Putamen (tissue), 1 donor: ENCODE measurements at places on chromosomes 6 and 20.

GRCh38 chr6:25842526-25842925 lies 10.7 kb upstream of the SLC17A1 start:
- no peak for DNase-seq

GRCh38 chr6:88013554-88013953 lies 34.1 kb upstream of the SPACA1 start:
- no peak for DNase-seq

- DNase-seq = no peak
Observed at GRCh38 chr6:5506149-5506548, 244.8 kb downstream of the FARS2 start.

GRCh38 chr6:111517965-111518364 lies 34.9 kb upstream of the REV3L start:
- DNase-seq = no peak

GRCh38 chr6:122956376-122956775 lies 39.7 kb upstream of the CLVS2 start:
- DNase-seq = no peak

- no peak for DNase-seq
Observed at GRCh38 chr6:158013904-158014504, 32.3 kb downstream of the SYNJ2 start.

DNA sequence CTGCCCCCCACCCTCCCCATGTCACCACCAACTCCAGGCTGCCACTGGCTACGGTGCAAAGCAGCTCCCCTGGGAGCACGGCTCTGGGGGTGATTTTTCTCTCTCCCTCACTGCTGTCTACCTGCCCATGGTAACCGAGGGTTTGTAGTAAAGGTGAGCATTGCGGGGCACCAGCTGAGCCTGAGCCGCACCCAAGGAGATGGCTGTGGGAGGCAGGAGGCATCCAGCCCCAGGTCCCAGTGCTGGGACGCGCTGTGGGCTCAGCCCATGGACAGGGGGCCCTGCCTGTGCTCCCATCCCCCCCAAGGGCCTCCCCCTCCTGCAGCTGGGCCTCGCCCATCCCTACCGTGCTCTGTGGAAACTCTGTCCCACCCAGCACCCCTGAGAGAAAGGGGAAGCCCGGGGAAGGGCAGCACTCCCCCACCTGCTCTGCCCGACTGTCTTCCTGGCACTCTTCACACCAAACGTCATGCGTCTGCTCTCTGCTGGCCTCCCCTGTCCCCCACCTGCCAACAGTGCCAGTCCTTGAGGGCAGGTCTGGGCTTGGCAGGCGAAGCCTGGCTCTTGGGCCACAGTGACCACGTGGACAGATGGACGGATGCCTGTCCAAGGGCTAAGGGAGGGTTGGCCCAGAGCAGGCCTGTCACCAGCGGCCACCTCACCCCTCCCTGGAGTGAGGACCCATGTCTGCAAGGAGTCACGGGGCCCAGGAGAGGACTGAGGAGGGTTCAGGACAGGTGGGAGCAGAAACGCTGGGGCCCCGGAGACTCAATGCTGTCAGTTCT lies 3.8 kb upstream of the CHRNA4 start:
- no peak for DNase-seq

DNA sequence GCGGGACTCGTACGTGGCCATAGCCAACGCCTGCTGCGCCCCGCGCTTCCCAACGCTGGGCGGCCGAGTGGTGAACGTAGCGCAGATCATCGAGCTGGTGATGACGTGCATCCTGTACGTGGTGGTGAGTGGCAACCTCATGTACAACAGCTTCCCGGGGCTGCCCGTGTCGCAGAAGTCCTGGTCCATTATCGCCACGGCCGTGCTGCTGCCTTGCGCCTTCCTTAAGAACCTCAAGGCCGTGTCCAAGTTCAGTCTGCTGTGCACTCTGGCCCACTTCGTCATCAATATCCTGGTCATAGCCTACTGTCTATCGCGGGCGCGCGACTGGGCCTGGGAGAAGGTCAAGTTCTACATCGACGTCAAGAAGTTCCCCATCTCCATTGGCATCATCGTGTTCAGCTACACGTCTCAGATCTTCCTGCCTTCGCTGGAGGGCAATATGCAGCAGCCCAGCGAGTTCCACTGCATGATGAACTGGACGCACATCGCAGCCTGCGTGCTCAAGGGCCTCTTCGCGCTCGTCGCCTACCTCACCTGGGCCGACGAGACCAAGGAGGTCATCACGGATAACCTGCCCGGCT lies 3.4 kb downstream of the SLC32A1 start:
- no peak for DNase-seq

DNA sequence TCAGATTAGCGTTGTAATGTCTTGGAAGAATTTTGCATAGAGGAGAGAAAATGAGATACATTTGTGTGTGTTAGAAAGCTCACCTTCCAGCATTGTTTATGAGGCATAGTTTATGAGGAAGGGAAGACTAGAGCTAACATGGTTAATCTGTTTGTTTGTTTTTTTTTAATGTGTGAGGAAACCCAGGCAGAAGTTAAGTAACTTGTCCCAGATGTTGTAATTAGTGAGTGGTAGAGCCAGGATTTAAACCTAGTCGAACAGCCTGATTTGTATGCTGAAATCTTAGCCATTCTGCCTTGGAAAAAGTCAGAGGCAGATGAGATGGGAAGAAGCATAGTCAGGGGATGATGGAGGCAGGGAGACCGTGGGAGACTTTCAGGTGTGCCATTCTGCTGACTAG lies 29.1 kb downstream of the NDUFAF5 start:
- no peak for DNase-seq

- no peak for DNase-seq
Observed at GRCh38 chr6:15489261-15489962, 173.4 kb downstream of the DTNBP1 start.

DNA sequence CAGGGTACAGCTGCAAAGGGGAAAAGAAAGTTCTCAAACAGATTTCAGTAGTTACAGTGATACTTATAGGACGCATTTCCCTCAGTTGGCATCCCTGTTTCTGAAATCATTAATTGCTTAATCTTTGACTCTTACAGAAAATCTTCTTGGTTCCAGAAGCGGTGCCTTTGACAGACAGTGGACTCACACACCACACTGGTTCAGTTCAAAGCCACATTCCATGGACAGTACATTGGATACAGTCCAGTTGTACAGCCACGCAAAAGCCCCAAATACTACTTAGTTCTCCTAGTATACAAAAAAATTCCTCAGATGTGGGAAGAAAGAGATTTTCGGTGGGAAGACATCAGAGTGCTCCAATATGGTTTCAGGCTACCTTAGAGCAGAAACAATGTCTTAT lies 460.4 kb downstream of the PRKN start:
- DNase-seq = no peak

DNA sequence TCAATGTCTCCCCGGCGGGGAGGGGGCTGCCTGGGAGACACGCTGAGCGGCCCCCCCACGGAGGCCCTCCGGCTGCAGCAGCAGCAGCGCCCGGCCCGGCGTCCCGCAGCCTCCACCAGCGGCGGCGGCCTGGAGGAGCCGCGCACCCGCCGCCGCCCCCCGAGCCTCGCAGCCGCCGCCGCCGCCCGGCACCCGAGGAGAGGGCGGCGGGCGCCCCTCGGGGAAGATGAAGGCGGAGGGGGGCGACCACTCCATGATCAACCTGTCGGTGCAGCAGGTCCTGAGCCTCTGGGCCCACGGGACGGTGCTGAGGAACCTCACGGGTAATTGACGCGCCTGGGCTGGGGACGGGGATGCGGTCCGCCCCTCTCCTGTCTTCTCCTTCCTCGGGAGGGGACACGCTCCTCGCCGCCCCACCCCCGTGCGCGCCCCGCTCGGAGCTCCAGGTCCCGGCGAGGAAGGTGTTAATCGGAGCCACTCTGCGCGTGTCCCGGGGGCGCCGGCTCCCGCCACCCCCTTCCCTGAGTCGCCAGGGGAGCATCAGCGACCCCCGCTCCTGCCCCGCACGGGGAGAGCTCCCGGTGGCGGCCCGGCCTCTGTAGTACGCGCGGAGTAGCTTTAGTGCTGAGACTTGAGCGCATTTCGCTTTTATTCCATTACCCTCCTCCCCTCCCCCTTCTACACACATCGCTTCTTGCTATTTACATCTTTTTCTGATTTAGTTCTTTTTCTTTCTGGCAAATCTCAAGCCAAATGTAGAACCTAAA lies 686 bp downstream of the TMEM170B start:
- DNase-seq = peak; percentile 24

DNA sequence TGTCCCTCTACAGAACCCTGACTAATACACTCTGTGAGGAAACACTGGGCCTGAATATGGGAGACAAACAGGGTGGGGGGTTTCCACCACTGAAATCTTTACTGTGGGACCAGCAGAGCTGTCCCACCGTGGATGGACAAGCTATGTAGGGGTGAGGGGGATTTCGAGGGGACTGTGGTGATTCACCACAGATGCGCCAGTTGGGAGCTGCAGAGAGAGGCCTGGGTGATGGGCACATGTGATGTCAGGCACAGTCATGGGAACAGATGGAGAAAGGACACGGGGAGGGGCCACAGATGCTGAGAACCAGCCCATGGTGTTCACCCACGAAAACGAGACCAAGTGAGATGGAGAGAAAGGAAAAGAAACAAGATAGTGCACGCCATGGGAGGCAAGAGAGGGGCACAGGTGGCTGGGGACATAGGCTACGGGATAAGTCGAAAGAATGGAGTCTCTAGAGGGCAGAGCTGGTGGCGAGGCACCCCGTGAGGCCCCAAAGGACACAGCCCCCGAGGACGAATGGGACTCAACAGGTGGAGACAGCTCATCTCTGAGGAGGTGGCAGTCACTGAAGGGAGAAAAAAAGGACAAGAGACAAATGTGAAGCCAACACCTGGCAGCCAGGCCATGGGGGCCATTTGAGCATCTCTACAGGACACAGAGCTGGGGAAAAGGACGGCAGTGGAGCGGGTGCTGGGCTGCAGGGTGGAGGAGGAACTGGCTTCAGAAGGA lies 10.5 kb upstream of the RAMACL start:
- no peak for DNase-seq

DNA sequence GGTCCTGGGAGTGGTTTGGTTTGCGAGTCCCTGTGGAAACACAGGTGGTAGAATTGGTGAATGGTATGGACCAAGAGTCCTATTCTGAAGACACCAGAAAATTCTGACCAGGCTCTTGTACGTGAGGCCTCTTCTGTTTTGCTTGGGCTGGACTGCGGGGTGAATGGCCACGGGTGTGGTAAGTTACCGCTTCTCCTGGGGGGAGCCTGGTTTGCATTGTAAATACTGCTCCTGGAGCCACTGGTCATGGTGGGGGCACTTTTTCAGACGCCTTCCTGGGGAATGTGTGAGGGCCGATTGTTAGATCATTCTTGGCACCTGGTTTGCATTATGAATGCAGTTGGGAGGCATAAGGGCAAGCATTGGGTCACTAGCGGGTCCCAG lies 25.4 kb upstream of the EPB41L1 start:
- no peak for DNase-seq

GRCh38 chr6:68108233-68108835 lies 526.7 kb upstream of the ADGRB3 start:
- DNase-seq = no peak

DNA sequence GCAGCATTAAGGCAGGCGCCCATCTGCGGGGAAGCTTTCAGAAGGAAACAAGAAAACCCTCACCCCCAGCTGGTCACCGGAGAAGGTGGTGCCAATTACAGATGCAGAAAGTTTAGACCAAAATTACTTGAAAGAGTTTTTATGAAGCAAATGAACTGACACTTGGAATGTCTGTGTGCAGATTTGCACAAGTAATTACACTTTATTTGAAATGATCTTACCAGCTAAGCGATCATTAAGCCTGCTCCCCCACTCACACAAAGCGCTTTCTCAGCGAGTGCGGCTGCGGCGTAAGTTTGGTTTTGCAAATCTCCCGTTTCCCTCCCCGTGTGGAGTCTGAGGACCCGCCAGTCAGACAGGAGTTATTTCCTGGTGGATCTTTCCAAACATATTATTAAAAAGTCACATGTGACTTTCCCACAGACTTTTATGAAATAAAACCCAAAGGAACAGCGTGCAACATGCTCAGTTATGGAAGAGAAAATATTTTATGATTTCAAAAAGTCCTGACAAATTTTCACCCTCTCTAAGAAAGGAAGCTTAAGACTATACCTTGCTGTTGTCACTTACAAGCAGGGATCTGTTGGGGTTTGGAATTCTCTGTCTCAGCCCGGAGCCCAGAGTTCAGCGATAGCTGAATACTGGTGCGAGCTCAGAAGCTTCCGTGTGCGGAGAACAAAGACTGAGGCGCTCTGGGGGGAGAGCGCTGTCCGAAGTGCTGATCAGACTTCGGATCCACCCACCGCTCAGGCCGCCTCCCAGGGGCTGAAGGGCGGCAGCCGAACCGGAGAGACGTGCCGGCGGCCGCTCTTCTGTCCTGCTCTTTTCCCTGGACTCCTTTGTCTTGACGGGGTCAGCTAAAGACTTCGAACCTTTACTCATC lies 2.7 kb upstream of the MYT1 start:
- no peak for DNase-seq

GRCh38 chr6:121544691-121545090 lies 109.2 kb downstream of the GJA1 start:
- peak; percentile 30 for DNase-seq

DNA sequence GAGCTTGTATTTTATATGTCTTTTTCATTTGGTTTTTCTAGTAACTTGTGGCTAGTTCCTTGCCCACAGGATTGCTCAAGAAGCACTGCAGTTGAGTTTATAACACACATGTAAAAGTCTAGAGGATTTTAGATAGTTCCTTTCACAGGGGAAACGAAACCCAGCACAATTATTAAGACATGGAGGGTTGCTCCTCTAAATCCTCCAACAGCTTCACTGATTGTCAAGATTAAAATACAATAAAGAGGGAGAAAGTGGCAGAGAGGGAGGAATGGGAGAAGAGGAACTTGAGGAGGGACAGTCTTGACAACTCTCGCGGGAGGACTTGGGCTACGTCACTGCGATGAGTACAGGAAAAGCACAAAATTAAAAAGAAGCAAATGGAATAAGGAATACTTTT lies 9.7 kb upstream of the TBC1D7 start:
- DNase-seq = no peak

DNA sequence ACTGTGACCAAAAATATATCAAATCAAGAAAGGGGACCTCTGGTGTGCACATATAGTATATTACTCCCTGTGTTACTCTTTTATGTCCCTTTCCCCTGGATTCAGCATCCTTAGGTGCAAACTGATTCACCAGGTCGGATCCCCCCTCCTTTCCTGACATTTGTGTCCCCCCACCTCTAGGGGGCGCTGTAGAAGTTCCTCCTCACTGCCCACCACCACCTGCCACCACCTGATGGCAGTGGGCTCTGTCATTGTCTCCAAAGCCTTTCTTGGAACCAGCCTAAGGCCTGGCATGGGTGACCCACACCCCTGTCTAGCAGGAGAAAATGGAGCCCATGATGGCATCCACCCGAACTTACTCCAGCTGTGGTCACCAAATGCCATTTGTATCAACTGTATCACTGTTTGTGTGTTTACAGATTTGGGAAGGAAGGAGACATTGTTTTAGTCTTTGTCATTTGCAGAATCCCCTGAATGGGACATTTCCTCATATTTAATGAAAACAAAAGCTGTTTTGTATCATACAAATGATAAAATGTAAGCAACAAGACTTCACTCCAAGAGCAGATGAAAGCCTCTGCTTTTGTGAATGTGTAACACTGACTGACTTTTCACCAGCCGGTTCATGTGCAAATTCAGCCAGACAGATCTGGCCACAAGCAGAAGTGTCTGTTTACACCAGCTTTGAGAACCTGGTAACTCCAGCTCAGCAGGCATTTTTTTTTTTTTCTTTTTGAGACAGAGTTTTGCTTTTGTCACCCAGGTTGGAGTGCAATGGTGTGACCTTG lies 66.2 kb downstream of the ARMC2 start:
- DNase-seq = no peak
